T-helper 2 cell (primary cell): ENCODE measurements at places on chromosomes 2 and 18.

- DNase-seq = no peak
Observed at GRCh38 chr2:178397002-178397605, 53.9 kb downstream of the PRKRA start.

DNA sequence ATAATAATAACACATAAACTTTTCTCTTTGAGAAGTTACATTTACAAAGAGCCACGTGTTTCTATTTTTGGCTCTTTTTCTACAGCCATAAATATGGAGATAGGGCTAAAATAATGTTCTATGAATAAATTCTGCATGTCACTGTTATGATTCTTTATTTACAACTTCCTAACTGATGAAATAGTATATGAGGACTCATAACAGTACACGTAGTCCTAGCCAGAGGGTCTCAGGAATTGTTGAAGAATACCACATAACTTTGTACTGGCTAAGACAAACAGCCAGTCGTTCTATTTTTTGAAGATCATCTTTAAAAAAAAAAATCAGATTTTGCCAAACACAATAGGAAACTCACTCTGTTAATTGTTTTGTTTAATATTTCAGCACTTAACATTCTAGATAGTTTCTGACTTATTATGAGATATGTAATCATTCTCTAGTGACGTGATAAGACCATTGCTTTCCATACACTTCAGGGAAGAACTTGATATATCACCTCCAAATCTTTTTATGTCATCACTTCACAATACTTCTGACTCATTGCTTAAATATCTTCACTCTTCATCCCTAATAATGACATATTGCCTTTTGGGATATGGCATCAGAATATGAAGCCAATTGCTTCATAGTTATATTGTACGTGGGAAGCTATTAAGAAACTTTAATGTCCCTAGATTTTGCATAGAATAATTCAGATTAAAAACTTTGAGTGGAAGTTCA is 256.1 kb downstream of the XIRP2 start:
- no peak for DNase-seq

- DNase-seq = no peak
Observed at GRCh38 chr2:100974712-100975520, 27.2 kb upstream of the RPL31 start.

GRCh38 chr2:230861552-230862255 is 3.0 kb upstream of the ITM2C start:
- peak; percentile 9 for DNase-seq

DNA sequence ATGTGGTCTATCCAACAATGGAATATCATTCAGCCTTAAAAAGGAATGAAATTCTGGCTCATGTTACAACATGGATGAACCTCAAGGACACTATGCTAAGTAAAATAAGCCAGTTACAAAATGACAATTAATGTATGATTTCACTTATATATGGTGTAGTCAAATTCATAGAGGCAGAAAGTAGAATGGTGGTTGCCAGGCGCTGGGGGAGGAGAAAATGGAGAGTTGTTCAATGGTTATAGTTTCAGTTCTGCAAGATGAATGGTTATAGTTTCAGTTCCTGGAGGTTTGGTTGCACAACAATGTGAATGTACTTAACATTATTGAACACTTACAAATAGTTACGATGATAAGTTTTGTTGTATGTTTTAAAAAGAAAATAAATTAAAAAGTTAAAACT is 79.2 kb upstream of the IL1R2 start:
- no peak for DNase-seq

- no peak for DNase-seq
Observed at GRCh38 chr2:223109341-223109740, 57.4 kb downstream of the KCNE4 start.

DNA sequence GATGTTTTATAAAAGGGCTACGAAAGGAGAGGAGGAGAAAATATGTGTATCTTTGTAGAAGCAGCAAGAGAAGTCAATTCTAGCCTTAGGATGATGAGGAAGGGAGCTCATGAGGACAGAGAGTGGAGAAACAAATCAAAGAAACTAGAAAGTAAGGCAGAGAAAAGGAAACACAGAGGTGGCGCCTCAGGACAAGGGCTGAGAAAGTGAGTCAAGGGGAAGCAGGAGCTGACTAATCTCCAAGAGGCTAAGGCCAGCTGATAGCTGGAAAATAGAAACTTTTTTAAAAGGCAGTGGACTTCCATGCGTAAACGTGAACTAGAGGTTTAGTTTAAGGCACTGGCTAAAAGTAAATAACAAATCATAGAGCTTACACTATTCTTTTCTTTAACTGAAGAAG is 173.3 kb downstream of the ANKRD44 start:
- DNase-seq = no peak

DNA sequence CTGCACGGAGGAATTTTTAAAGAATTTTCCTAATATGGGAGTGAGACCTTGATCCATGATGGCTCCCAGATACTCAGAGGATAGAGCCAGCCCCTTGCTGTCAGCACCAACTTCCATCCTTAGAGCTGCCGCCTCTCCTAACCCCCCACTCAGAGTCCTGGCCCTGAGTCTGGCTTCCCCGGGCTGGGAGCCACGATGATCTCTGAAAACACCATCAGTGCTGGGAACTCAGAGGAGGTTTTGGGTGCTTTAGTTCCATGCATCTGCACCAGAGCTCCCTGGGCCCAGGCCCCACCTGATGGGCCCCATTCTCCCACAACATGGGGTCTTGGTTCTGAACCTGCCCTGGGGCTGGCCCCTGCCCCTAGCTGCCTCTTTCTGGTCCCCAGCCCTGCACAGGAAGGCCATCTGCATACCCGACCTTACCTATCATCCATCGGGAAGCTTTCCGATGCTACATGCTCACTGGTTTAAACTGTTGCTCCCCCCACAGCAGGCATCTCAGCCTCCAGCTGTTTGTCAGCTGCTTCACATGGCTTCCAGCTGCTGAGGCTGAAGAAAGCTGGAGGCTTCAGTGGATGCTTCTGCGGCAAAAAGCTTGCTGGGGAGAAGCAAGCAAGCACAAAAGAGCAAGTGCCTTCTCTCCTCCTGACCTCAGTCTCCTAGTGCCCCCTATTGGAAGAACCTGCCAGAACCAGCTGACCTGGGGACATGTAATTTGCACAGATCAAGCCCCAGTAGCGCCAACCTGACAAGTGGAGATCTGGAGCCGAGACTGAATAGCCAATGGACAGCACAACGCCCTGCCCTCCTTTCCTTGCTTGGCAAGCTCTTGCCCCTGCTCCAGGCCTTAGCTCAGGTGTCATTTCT is 24.2 kb upstream of the RHOB start:
- DNase-seq = no peak

- no peak for DNase-seq
Observed at GRCh38 chr2:205321231-205321630, 361.1 kb upstream of the NRP2 start.

DNA sequence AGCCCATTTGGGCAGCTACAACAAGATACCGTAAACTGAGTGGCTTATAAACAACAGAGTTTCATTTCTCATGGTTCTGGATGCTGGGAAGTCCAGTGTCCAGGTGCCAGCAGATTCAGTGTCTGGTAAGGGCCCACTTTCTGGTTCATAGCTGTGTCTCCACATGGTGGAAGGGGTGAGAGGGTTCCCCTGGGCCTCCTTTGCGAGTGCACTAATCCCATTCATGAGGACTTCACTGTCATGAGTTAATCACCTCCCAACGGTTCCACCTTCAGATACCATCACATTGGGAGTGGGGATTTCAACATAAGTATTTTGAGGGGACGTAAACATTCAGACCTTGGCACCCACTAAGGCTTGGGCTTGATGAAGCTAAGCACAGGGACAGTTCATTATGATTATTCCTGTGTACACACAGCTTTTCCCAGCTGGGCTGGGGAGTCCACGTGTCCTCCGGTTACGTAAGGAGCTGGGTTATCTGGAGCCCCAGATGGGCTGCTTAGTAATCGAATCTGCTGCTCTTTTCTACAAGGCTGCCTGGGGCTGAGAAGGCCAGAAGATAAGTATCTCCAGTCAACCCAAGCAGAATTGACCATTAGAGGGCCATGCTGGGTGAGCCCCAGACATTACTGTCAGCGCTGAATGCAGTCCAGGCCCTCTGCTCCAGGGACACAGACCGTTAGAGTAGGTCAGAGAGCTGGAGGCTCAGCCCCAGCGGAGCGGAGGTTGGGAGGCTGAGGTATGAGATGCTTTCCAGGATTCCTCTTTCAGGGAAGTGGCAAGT is 42.7 kb downstream of the EPAS1 start:
- DNase-seq = no peak
